ENCODE measurements at places on chromosomes 1 and 21.
A peak's percentile ranks its signal among the peaks of the same experiment; 100 is the strongest.

DNA sequence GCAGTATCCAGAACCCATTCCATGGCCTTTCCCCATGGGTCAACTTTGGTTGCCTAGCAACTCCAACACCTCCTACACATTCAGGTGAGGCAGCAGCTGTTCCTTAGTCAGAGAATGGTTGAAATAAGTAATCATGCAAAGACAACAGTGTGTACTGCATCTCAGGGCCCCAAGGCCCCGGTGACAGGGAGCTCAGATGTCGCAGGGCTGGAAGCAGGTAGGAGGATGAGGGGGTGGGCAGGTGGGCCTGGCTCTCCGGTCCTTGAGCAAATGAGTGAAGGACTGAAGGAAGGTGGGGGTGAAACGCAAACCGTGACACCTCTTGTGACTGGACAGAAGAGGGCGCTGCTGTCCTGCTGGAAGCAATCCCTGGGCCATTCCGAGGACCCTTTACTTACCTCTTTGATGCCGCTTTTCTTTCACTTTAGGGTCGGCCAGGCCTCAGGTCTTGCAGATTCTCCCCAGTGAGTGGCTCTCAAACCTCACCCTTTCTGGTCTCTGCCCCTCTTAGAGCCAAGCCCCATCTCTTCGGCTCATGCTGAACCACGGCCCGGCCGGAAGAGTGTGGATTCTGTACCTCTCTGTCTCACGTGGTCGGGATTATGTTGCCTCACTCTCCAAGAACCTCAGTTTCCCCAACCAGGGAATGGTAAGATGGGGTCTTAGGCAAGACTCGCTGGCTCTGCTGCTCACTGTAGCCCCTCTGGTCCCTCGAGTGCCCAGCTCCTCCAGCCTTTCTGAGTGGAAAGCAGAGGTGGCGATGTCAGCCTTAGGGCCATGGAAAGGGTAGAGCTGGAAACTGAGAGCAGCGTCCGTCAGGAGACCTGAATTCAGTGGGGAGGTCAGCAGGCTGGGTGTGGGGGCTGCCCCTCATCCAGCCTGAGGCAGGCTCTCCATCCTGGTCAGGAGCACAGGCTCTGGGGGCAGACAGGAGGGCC, 5.6 kb upstream of the KCNA10 start:
- peak; percentile 71 for DNase-seq

DNA sequence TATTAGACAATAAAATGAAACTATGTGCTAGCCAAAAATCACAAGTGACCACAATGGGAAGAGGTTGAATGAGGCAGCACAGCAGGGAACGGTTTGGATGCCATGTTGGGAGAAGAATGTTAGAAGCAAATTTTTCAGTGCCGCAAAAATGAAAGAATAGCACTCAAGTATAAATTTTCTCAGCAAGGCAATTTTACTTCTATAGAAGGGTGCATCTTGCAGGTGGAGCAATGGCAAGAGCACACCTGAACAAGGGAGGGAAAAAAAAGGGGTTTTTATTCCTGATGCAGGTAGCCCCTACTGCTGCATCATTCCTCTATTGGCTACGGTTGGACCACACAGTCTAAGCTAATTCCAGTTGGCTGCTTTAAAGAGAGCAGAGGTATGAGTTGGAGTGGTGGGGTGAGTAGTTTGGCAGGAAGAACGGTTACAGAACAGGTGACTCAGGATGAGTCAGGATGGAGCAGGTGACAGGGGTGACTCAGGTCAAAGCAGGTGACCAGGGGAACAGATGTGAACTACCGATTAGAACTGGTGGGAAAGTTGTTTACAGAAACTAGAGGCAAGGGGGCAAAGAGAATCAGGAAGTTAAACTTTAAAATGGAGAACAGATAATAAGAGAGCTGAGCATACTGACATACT, 301.1 kb upstream of the NRIP1 start:
- DNase-seq = no peak

DNA sequence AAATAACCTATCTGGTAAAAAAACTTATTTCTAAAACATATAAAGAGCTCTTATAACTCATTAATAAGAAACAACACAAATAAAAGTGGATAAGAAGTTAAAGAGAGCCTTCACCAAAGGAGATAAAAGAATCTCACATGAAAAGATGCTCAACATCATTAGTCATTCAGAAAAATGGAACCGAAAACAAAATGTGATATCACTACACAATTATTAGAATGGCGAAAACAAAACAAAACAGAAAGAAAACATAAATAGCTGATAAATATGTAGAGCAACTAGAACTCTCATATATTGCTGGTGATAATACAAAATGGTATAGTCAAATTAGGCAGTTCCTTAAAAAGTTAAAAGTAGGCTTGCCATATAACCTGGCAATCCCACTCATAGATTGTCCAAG, 1109.3 kb downstream of the PLA2G4A start:
- DNase-seq = no peak

DNA sequence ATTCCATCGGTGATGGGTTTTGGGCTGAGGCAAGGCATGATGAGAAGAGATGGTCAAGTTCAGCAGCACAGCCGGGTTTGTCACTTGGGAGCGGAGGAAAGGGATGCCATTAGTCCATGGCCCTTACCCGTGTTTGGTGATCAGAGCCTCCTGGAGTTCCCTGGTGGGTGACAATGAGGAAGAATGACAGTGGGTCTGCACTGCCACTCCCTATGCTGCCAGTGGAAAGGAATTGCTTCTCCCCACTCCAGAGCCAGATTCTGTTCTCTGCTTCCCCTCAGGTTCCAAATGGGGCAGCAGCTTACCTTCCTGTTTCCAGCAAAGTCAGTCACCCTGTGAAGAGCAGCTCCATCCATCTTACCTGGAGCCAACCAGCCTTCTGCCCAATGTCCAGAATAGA, 393.1 kb downstream of the PTPRU start:
- no peak for DNase-seq

DNA sequence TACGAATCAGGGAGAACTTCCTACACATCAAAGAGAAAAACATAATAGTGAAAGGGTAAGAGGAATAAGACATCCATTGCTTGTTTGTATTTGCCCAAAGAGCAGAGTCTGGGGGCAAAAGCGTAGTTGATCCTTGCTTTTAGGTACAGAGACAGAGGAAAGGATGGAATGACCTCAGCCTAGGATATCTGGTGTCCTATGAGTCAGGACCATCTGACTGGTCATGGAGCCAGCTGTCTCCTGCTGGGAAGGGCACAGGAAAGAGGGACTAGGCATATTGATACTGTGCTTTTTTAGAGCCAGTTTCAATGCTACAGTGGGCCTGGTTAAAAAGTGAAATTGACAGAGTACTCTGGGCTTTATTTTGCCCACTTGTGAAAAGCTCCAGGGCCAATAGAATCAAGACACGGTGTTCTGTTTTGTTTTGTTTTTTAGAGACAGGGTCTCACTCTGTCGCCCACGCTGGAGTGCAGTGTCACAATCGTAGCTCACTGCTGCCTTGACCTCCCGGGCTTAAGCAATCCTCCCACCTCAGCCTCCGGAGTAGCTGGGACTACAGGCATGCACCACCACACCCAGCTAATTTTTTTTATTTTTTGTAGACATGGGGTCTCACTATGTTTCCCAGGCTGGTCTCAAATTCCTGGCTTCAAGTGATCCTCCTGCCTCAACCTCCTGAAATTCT, 3.2 kb downstream of the PLEKHO1 start:
- DNase-seq = no peak

- no peak for DNase-seq
These were observed 48.1 kb downstream of the AHDC1 start for GRCh38 chr1:27555700-27556424.

DNA sequence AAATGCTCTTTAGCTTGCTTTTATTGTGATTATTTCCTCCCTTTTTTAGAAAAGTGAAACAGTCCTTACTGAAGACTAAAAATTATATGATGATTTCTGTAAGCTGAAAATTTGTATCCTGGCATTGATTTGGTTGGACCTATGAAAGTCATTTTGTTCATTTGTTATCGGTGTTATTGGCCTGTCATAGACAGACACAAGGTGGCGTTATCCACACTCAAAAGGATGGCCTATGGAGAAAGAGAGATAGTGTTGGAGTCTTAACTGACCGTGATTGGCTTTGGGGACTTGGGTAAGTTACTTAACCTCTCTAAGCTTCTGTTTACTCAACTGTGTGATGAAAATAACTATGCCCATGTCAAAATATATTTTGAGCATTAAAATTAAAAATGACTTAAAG, 203.6 kb upstream of the CHODL start:
- no peak for DNase-seq

DNA sequence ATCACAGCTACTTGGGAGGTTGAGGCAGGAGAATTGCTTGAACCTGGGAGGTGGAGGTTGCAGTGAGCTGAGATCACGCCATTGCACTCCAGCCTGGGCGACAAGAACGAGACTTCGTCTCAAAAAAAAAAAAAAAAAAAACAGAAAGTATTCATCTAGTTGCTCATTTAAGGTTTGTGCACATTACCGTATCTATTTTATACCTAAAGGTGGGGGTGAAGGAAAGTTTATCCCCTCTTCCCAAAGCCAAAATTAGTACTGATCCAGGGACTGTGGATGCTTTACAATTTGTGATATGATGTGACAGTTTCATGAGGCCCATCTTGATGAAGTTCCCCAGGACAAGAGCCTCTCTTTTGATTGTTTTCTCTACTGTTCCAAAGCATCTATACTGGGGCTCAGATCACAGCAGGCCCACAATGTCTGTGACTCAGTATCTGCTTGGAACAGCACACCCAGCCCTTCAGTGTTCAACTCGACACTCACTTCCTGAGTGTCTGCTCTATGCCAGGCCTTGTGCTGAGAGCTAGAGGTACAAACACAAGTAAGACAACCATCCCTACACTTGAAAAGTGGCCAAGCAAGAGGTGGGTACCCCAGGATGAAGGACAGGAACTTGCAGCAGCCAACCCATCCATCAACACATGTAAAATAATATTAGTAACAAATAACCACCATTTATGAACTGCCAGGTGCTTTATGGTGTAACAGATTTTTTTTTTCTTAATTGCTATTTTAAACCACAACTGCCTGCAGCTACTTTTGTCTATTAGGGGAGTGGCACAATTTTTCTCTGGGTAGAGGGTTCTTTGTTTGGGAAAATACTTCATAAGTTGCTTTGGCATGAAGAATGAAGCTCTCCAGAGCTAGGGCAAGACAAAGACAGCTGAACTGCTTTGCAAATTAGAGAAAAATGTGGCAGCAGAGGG, 29.0 kb upstream of the KHDRBS1 start:
- DNase-seq = peak; percentile 53

DNA sequence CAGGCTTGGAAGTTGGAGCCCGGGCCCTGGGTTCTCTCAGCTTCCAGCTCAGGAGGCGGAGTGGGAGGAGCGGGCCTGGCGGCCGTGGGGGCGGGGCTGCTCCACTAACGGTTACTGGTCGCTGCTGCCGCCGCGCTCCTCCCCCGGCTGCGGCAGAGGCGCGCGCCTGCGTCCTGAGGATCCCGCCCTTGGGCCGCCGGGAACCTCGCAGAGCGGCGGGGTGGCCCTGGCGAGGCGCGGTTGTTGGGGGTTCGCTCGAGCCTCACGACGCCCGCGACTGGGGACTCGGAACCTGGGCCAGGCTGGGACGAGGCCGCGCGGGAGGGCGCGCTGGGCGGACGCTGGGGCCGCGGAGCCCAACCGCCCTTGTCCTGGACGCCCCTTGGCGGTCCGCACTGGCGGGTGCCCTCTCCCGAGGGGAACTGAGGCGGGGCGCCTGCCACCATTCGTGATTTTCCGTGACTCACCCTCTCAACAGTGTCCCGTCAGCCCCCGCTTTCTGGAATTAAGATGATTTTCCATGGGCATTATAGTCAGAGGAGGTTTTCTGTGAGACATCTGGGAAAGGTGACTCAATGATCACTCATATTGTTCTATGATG, 34.1 kb downstream of the OR2G3 start:
- DNase-seq = peak; percentile 64

DNA sequence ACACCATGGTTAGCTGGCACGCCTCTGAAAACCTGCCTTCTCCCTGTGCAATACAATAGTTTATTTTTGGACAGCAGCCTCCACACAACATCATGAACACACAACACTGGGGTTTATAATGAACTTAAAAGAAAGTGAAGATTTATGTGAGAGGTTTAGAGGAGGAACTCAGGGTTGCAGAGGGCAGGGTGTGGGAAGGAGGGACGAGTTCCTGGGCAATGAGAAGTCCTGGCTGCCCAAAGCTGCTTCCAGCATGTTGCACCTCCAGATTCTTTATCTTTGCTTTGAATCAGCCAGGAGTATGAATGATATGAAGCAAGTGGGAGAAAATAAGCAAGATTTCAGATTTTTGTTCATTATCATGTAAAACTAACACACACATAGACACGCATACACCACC, 11.3 kb upstream of the LRRC8D start:
- DNase-seq = no peak

DNA sequence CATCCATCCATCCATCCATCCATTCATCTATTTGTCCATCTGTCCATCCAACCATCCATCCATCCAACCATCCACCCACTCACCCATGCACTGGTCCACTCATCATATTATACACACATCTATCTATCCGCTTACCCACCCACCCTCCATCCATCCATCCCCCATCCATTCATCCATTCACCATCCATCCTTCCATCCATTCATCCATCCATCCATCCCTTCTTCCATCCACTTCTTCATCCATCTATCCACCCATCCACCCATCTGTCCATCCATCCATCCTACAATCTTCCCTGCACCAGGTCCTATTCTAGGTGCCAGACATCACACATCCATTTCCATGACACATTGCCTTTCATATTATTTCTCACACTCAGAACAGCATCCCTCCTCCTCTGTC, 87.1 kb upstream of the ROR1 start:
- no peak for DNase-seq

DNA sequence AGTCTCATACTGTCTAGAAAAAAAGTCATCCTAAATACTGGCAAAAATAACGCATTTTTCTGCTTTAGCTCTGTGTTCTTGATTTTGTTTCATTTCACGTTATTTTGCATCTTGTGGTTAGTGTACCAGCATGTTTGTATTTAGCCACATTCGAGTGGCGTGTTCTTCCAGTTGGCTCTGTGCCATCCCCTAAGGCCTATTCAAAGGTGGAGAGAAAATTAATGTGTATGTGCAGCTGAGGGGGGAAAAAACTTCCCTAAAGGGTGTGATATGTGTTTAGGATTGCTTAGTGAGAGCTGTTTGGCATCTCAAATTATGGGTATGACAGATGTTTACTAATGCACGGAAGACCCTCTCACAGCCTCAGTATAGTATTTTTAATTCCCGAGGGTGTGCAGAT, 12.1 kb downstream of the DNAJC16 start:
- no peak for DNase-seq

- no peak for DNase-seq
These were observed 149.9 kb upstream of the DNAH14 start for GRCh38 chr1:224779536-224779935.

GRCh38 chr1:22500058-22500457, 48.4 kb downstream of the ZBTB40 start:
- DNase-seq = no peak
